ENCODE measurements at places on chromosomes 3 and 15.

GRCh38 chr3:189324538-189325138 lies 152.9 kb downstream of the TPRG1 start:
- DNase-seq, result no peak

DNA sequence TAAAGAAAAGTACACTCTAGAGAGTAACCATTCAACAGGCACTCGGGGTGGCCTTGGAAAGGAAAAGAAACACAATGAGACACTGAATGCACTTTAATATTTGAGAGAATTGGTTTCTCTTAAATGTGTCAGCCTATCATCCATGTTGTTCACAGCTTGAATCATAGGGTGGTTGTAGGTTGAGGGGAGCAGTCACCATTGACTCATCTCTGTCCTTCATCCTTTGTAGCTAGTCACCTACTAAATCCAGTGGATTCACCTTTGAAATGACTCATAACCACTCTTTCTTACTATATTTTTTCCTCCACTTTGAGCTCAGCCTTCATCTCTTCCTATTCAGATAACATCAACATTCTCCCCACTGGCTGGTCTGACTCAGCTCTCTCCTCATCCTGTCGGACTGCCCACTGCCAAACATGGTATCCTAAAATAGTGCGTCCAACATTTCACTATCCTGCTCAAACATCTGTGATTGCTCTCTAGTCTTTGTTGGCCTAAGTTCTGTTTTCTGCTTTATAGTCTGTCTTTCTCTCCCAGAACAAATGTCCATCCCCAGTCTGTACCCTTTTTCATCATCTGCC lies 182.7 kb upstream of the GADL1 start:
- DNase-seq, result no peak

GRCh38 chr15:92294759-92295158 lies 98.9 kb upstream of the ST8SIA2 start:
- peak; percentile 42 for DNase-seq

DNA sequence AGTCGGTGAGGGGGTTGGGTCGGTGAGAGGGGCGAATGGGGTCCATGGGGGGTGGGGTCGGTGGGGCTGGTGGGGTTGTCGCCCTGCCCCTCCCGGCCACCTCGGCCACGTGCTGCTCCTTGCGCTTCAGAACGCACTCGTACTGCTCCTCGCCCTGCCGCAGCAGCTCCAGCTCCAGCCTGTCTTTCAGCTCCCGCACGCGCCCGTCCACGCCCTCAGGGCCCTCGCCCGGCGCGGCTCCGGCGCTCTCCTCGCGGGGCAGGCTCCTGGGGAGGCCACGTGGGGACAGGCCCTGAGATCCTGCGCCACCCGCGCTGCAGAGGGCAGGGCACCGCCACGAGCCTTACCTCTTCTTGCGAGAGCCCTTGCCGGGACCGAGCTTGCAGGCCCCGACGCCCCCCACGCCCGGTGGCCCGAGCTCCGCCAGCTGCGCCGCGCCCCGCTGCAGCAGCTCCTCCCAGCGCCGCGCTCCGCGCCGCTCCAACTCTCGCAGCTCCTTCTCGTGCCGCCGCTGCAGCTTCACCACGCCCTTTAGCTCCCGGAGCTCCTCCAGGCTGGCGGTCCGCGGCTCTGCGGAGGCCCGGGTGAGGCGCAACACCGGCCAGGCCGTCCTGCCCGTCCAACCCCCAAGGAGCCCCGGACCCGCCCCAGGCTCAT lies 8.2 kb upstream of the ANKRD63 start:
- no peak for DNase-seq

GRCh38 chr3:143201045-143201444 lies 81.5 kb downstream of the CHST2 start:
- DNase-seq, result no peak

DNA sequence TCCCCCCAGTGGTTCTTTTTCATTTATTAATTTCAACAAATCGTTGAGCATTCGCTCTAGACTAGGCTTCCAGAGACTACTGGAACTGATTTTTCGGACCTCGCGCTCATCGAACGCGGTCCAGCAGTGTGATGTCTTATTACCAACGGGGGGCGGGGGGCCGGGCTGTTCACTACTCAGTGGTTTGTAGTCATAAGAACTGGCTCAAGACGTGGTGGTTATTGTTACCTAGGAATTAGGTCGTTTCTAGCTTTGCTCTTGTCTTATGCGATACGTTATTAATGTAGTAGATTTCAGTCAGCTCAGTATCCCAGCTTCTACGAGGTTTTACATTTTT lies 858 bp downstream of the RBM5 start:
- no peak for DNase-seq

GRCh38 chr3:172379372-172379771 lies 68.9 kb downstream of the GHSR start:
- DNase-seq, result no peak

- no peak for DNase-seq
These were observed 42.5 kb downstream of the MEIS2 start for GRCh38 chr15:37057831-37058230.

DNA sequence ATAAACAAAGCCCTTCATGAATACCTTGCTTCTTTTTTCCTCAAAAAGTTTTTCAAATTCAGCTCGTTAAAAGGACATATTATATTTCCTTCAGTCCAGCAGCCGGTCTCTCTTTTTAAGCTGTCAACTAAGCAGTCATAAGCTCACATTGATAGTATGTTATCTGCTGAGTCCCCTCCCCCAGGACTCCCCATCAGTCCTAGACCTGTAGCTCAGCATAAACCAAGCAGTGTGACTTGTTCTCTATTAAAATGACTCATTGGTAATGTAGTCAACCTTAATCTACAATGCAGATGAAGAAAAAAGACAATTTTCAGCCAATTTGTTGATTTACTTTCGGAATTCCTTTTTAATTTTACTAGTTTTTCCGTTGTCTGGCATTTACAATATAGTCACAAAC lies 483.8 kb downstream of the MECOM start:
- no peak for DNase-seq

GRCh38 chr3:184579513-184579912 lies 17.9 kb downstream of the EPHB3 start:
- DNase-seq, result no peak
